Hematopoietic multipotent progenitor cell treated with erythropoietin and hydrocortisone succinate and interleukin-3 and kit ligand, for 8 days (in vitro differentiated cells): ENCODE measurements at places on chromosomes 13 and 19.

GRCh38 chr13:30373727-30374126 lies 48.6 kb upstream of the UBE2L5 start:
- no peak for DNase-seq

DNA sequence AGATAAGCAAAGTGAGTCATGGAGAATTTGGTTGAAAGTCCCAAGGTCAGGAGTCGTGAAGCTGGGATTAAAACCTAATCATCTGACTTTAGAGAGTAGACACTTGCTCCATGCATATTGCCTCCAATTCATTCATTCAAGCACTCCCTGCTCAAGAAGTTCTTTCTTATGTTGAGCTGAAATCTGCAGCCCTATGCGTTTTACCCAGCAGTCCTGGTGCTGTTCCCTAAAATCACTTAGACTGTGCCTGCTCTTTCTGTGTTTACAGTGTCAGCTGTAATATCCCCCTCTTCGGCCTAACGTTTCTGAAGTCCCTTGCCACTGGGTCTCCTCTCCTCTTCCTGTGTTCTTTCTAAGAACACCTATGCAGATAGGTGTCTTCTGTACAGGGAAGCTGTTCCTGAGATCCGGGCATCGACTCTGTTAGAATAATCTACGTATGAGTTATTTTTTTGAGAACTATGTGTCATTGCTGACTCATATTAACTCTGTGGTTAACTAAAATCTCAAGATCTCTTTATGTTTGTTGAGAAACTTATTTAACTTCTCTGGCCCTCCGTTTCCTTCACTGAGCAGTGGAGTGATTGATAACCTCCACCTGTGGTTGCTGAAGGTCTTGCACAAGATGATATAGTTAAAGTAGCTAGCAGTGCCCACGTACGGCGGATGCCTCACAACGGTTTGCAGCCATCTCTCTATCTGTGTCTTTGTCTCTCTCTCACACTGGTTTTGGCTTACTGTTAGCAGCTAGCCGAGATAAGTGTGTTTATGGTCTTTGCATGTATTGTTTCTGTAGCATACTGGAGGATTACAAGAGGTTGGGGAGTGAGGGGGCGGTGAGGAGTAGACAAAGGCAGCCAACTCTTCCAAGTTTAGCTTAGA lies 4.7 kb downstream of the ALOX5AP start:
- DNase-seq = peak; percentile 65

DNA sequence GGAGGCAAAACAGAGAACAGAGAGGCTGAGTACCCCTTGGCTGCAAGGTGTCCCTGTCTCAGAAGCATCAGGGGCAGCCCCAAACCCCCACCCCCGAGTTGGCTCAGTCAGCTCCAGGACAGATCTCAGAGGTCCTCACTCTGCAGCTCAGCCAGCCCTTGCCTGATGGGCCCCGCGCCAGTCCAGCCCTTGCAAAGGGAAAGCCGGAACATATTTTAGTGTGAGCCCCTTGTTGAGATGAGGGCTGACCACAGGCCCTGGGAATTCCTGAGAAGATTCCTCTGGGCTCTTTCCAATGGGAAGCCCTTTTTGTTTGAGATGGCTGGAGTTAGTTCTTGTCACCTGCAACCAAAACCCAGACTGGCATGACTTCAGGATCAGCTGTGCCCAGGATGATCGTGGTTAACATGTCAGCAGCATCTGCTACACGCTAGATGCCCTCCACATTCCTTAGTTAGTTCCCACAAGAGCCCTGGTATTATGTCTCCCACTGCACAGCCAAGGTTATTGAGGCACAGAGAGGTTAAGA lies 33.9 kb upstream of the CCNE1 start:
- DNase-seq = no peak

- no peak for DNase-seq
Measured at GRCh38 chr13:77583581-77583980, 48.1 kb downstream of the SCEL start.

GRCh38 chr13:113917594-113918371 lies 53.9 kb upstream of the GAS6 start:
- DNase-seq = no peak

- DNase-seq = no peak
Measured at GRCh38 chr19:27972291-27973040, 1240.5 kb downstream of the UQCRFS1 start.

GRCh38 chr13:105740739-105741138 lies 794.7 kb downstream of the EFNB2 start:
- DNase-seq = no peak

DNA sequence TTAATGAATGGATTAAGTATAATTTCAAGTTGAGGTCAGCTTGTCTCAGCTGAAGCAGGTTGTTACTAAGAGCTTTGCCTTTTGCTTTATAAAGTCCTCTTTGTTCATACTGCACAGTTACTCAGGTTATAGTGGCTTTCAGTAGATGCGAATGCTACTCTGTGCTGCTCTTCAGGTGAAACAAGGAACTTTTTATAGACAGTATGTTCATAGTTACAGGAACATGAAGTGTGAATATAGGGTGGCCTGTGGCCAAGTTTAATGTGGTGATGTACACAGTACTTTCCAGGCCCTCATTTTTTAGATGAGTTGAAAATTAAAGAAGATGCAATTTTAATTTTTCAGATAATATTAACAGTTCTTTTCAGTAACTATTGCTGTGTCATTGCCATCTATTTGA lies 20.8 kb downstream of the SUGT1 start:
- DNase-seq = peak; percentile 16
